Omental fat pad (tissue), 4 donors: ENCODE measurements at places on chromosomes 12 and 14.

GRCh38 chr12:52042706-52043385, 8.4 kb upstream of the NR4A1 start:
- DNase-seq = no peak

DNA sequence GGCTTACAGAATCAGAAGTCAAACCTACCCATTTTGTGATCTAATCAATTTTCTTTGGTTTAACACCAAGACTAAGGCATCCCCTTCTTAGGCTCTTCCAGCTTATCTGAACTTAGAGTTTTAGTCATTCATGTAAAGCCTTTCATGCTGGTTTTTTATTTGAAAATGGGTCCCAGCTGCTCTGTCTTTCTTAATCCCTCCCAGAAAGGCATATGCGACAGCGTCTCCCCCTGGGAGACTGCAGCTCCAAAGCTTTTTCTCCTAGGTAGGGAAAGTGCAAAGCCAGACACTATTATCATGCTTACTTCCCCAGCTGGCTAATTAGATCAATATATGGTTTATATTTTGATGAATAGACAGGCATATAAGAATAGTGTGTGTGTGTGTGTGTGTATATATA, 96.6 kb upstream of the E2F7 start:
- DNase-seq = no peak

DNA sequence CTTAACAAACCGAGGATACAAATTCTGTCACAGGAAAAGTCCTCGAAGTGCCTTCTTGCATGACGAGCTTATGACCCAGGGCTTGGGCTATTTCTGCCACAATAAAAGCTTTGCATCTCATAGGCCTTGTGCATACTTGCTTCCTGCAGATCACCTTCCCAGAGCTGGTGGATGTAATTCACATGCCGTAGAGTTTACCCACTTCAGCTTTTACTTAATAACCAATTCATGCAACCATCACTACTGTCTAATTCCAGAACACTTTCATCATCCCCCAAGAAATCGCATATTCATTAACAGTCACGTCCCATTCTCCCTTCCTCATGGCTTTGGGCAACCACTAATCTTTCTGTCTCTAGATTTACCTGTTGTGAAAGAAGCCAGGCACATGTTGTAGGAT, 9.0 kb upstream of the BDKRB1 start:
- no peak for DNase-seq

DNA sequence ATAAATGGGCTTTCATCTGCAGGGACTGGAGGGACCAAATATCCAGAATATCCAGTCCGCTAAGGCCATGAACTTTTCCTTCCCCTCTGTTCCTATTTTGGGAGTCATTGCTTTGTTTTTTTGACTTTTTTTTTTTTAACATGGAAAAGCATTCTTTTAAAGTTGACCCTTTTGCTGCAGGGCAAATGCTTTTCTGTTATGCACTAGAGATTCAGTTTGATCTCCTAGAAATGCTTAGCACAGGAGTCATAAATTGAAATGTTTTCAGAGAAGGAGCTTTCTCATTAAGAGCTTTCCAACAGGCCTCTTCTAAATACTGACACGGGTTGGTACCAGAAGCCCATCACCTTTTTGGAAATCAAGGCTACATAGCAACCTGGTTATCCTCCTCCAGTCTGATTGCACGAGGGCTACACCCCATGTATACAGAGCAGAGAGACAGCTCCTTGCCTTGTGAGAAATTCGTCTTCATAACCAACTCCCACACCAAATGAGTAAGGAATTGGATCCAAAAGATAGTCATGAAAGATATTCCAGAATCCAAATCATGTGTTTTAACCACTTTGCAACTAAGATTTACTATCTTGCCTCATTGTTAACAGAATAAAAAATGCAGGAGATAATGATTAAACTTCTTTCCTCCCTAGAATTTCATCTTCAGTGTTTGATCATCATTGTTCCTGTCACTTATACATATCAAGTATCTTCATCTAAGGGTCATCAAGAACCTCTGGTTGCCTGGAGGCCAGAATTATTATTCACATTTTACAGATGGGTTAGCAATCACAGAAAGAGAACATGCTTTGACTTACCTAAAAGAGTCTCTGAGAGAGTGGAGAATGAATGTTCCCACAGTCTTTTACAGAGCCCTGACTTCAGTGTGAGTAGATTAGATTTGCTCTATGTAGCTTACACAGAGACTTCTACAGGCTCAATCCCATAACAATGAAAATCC, 389.4 kb downstream of the ZFP36L1 start:
- DNase-seq = no peak

DNA sequence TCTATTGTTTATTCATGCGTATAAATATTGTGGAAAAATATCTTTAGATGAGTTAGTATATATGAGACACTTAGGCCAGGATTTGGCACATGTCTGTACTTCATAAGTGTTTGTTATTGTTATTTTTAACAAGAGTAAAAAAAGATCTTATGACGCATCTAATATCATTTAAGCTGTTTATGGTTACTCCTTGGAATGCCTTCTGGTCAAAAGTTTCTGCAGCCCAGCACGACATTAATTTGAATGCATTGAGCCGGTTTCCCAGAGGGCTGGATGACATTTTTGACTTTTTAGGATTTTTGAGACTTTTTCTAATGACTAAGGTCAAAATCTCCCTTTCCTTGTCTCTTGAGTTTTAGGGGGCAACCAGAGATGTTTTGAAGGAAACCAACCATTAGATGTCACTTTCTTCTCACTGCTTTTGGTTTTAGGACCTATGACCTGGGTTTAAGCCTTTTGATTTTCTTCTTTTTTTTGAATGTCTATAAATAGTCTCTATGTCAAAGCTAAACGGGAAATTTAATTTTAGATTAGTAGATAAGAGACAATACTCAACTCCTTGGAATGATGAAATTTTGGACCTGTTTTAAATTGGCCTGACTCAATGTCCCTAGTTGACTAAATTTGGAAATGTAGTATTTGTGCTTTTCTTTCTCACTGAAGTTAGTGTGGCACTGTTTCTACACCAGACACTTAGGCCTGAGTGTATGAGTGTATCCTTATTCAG, 215.5 kb downstream of the AEBP2 start:
- DNase-seq = no peak

DNA sequence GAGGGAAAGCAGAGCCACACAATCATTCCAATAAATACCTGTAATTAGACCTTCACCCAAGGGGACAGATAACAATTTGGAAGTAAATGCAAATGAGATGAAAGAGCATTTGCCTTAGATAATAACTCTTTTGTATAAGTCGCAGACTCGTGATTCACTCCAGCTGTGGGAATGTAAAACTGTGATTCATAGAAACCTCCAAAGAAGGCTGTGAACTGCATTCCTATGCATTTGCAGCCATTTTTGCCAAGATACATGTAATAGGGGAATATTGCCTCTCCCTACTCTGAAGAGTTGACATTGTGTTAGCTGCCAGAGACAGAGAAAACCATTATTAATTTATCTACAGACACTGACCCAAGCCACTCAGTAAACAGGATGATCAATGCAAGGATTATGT, 181.9 kb upstream of the ARHGAP5 start:
- DNase-seq = no peak

- DNase-seq = no peak
Observed at GRCh38 chr12:131827961-131828534, at the start of gene MMP17. Gene MMP17 (plus strand): TSS chr12:131828393. CDS start chr12:131828495, 102 bp downstream.

DNA sequence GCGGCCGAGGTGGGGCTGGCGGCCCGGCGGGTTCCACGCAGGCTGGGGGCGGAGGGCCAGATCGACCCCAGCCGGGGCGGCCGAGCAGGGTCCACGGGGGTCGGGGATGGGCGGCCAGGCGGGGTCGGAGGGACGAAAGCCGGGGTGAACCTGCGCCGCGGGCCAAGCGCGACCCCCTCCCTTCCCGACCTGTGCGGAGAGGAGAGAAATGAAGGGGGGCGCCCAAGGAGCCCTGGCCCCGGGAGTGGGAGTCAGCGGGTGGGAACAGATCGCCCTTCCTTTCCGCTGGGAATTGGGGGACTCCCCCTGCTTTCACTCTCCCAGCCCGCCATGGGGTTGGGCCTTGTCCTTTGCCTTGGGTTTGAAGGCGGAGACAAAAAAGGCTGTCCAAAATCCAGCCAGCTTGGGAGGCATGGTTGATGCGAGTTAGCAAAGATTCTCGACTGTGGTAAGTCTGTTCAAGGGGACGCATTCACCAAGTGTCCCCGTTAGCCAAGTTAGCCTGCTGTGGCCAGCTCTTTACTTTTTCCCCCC, 559 bp upstream of the CKAP4 start:
- DNase-seq = peak; percentile 56

- DNase-seq = no peak
Observed at GRCh38 chr14:55279384-55279783, 8.2 kb downstream of the FBXO34 start.

DNA sequence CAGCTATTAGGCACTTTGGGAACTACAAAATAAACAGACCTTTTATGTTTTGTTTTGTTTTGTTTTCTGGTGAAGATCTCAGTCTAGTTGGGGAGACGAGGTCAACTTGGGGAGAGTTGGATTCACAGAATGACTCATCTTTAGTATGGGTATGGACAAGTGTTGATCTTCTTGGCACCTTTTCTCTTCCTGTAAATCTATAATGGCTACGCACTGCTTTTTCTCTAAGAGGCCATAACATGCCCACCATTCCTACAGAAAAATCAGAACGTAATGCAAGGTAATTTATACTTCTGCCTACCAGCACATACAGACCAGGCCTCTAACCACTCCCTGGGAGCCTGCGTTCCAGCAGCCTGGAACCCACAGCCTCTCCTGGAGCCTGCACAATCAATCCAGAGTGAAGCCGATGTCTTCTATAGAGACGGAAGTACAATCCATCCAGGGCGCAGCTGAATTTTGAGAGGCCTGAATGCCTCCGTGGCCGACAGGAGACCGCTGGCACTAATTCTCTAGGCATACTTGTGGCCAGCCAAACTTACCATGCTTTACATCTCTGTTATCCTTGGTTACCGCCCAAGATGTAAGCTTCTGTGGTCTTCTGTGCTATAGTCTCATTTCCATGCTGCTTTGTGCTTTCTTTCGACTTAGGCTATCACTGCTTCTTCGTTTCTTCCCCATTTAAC, 717 bp downstream of the PPHLN1 start:
- DNase-seq = no peak

DNA sequence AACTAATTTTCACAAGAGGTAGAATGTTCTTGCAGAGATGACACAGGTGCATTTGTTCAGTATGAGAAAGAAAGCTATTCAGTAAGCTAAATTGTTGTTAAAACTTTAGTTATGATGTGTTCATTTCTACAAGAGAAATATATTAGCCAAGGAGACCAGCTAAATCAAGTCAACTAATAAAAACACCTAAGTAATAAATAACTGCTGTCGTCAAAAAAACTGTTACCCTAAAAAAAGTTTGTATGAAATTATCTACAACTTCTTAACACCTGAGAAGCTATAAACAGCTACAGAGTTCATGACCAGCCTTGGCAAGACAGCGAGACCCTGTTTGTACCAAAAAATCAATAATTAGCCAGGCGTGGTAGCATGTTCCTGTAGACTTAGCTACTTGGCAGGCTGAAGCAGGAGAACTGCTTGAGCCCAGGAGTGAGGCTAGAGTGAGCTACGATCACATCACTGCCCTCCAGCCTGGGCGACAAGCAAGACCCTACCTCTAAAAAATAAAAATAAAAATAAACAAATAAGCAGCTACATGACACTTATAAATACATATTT, 67.6 kb upstream of the AP4S1 start:
- DNase-seq = no peak

DNA sequence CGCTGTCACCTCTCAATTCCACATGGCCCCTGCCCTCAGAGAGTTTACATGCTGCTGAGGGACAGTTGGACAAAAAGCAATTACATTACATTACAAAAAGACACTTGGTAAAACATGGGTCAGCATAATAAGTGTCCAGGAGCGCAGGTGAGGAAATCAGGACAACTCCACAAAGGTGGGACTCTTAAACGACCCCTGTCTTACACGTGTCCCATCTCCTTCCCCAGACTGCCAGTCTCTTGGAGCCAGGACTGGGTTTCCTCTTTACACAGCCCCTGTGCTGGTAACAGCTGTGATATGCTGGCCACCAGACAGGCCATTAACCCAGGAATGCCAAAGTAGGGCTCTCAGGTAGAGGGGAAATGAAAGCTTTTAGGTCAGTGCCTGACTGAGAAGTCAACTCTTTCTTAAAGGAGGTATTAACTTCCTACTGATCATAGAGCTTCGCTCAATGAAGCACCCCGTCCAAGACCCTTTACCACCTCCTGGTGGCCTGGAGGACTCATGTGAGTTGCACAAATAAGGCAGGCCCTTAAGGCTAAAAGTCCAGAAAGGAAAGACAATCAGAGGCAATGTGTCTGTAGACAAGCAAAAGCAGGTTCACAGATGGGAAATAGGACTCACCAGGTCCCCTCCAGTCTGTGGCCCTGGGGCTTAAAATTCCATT, 55.5 kb downstream of the ANO2 start:
- DNase-seq = no peak

DNA sequence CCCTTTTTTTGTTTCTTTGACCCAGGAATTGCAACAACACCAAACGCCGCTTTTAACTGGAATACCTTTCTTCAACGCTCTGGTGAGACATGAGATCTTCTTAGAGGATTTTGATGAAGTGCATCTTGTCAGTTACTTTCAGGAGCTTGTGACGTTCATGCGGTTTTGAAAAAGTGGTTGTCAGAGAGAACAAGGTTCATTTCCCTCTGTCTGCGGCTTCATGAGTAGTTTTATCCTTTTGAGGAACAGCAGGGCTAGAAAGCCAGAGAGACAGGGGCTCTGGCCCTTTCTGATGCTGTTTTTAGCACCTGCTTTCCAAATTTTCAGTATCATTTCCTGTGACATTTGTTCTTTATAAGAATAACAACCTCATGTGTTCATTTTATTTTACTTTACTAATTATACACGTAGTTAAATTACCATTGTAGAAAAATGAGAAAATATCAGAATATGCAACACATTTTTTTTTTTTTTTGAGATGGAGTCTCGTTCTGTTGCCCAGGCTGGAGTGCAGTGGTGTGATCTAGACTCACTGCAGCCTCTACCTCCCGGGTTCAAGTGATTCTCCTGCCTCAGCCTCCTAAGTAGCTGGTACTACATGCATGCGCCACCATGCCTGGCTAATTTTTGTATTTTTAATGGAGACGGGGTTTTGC, 61.8 kb downstream of the GLT1D1 start:
- no peak for DNase-seq
